ENCODE measurements at places on chromosomes 16 and 17.

- no peak for DNase-seq
These were observed at the start of gene OR1A1 for GRCh38 chr17:3207367-3207766. OR1A1 (plus strand) TSS chr17:3207667; CDS start chr17:3215621, 7,954 bp downstream.

- no peak for DNase-seq
These were observed 3.1 kb upstream of the TEX19 start for GRCh38 chr17:82355770-82356427.

DNA sequence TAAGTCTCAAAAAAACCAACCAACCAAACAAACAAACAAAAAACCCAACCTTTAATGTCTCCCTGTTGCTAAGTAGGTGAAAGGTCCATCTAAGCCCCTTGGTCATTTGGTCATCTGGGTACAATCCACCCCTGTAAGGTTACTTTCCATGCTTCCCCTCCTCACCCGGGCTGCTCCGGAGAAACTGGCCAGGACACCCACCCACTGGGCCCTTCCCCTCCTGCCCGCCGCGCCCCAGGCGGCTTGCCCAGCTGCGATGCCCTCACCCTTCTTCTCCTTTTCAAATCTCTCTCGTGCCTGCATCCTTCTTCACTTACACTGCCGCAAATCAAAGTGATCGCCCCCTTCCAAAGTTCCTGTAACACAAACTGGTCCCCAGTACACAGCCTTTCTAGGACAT lies 2.0 kb downstream of the NTAN1 start:
- no peak for DNase-seq

- peak; percentile 53 for DNase-seq
These were observed at the start of gene ACSM3 for GRCh38 chr16:20763461-20764232. ACSM3 (plus strand) TSS chr16:20764014; CDS start chr16:20770035, 6,021 bp downstream.

DNA sequence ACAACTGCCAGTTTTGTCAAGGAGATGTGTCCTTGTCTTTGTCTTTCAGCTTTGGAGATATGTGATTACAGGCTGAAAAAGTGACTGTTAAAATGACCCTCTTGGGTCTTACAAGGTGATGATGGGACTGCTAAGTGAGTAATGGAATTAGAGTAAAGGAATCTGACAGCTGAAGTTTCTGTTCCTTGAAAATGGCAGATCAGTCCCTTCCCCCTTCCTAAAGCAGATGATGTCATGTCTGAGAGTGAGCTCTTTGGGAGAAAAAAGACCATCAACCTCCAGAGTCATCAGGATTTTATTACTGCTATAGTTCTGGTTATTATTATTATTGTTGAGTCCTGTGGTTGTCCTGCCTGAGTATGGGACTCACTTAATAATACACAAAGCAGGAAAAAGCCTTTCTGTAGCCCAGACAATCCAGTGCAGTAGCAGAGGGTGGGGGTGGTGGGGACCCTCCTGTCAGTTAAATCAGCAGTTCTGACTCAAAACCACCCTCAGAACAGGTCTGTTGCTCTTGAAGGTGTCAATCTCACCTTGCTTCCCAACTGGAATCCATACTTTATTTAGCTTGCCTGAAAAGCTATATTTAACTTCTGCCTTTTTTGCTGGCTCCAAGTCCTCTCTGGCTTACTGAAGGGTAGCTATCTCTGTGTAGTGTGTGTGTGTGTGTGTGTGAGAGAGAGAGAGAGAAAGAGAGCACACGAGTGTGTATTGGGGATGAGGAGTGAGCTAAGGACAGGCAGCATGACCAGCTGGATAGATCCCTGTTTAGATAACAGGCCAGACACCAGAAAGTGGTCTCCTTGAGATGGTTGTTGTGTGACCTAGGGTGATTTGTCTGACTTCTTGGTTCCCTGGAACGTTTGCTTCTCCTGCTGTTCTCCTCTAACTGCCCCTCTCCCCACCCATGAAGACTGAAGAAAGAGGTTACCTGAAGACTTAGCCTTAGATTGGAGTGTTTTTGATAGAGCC lies 4.9 kb downstream of the HROB start:
- DNase-seq = no peak

- no peak for DNase-seq
These were observed 149.2 kb downstream of the MAF start for GRCh38 chr16:79451196-79451816.

DNA sequence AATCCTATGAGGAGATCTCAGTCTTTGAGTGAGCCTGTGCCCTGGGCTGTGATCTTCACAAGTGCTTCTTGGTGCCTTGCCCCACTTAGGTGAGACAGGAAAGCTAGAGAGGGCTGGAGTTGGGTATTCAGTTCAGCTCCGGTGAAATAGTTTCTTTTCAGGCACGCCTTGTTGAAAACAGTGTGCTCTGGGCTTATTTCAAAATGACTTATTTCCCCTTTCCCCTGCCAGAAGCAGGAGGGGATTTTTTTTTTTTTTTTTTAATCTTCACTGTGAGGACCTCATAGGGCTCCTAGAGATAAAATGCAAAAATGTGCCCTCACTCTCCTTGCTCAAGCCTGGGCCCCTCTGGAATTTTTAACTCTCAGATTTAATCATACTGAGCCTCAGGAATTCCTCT lies 27.2 kb downstream of the MOSMO start:
- DNase-seq = no peak

- peak; percentile 29 for DNase-seq
These were observed at the start of gene NT5C3B for GRCh38 chr17:41835800-41836549. NT5C3B (minus strand) TSS chr17:41836232; CDS start chr17:41836193, 39 bp downstream.

GRCh38 chr16:54930869-54931119 lies 129 bp downstream of the IRX5 start:
- DNase-seq = no peak

DNA sequence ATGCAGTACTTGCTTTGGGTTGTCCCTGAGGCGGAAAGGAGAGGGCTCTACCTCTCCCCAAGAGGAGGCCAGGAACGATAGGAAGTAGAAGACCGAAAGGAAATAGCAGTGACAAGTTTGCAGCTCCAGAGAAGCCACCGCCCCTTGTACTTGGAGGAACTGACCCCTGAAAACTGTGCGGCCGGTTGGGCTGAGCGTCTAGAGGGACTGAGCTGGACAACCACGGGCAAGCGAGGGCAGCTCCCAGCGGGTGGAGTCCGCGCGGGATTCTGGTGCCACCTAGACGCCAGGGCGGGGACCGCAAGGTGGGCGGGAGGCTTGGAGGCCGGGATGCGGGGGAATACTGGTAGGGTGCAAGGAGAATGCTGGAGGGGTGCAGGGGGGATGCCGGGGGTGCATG lies 1.3 kb upstream of the SLC6A4 start:
- DNase-seq = no peak

DNA sequence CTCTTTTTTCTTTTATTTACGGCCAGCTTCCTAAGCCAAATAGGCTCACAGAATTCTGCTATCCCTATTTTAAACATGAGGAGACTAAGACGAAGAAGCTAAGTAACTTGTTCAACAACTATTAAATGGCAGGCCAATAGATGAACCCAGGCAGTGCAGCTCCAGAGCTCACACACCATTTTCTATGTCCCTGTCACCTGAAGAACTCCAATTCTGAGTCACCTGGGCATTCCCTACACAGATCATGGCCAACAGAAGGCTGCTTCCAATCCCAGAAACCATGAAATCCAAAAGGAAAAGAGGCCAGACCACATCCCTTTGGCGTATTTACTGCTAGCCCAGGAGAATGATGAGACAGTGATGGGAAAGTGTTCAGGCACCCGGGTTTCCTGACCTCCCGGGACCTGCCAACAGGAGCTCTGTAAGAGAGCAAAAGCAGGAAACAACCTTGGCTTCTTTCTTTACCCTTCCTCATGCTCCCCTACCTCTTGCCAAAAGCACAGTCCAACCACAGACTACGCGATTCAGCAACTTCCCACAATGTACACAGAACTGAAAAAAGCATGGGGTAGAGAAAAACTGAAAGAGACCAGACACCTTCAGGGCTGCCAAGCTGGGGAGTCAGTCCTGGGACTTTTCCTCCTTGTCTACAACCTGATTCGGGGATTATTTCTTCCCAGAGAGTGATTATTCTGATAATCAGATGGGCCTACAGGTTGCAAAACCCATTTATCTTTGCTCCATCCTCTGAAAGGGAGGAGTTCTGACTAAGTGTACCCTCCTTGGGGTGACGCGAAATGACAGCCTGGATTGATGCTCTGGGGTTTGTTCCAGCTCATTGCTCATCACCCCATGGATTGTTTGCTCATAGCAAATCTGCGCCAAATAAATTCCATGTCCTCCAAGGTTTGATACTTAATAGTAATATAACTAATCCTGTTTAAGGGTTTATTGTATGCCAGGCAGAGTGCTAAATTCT lies 47.8 kb upstream of the HAS3 start:
- no peak for DNase-seq
